Psoas muscle (tissue), 8 donors: ENCODE measurements at places on chromosomes 2 and 18. TPM values are rescaled to one million over a fixed set of nuclear protein-coding genes. Genes with fewer than 3 reads are reported as not detected.

Gene MC5R
- total RNA-seq = not detected

Gene G6PC2
- total RNA-seq = not detected

DNA sequence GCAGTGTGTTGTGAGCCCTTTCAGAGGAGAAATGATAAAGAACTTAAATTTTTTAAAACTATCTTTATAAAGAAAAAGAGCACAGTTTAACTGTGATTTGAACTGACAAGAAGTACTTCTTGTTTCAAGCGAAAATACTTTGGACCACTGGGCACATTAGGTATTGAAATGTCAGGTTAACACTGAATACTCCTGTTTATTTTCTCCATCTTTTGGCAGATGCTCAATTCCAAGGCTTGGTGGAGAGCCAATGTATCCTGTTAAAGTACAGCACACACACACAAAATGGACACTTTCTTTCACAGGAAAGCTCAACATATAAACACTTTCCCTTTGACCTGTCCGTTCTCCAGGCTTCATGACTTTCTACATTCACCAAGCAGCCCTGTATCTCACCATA lies 32.6 kb upstream of the SP3 start:
- DNase-seq = no peak

DNA sequence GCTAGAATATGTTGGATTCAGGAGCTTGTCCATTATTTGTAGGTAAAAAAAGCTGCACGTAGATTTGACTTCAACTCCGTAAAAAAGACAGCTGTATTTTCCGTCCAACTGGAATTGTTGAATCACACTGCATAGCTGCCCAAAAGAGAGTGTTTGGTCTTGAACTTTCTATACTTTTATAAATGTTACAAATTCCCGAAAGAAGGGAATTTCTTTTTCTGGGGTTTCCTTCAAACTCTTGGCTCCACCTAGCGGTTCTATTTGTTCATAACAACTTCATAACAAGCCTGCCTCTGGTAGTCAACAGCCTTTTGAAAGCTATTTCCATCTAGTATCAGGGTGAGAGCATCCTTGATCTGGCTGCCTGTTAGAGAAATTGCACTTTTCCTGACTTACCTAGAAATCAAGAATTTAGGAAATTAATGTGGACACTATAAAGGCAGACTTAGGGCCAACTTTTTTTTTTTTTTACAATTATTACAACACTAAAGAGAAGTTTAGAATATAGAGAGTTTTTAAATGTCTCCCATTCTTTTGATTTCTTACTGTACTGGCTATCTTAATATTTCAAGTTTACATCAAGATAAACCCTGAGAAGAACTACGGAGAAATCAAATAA lies 48.1 kb downstream of the TMEM185B start:
- no peak for DNase-seq

- no peak for DNase-seq
These were observed 42.7 kb downstream of the SETBP1 start for GRCh38 chr18:44723411-44723810.

DNA sequence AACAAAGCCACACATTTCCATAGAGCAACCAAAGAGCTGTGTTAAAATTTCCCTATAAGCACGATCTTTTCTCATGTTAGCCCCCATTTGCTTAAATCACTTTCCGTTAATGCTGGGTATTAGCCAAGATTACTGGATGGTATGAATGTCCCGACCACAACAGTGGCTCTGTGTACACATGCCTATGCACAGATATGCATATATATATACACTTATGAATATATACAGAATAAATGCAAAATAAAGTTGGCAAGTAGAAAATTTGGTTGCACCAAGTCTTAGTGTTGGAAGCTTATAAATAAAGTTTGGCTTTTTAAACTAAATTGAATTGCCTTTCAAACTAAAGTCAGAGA lies 265.9 kb upstream of the ETAA1 start:
- DNase-seq = no peak

DNA sequence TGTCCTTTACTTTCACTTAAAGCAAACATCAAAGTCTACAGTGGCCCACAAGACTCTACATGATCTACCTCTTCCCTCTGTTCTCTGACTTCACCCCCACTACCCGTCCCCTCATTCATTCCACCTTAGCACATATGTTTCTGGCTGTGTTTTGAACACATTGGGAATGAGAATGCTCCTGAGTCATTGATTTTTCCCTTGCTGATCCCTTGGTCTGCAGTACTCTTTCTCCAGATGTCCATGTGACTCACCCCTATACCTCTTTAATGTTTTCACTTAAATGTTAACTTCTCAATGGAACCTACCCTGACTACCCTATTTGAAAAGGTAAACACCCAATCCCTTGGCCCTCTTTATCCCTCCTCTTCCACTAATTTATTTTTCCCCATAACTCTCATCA lies 30.7 kb upstream of the FRZB start:
- DNase-seq = no peak

- DNase-seq = no peak
These were observed 379.0 kb downstream of the SETBP1 start for GRCh38 chr18:45059695-45060094.

GRCh38 chr2:27830656-27831055 lies 59.1 kb downstream of the MRPL33 start:
- no peak for DNase-seq

DNA sequence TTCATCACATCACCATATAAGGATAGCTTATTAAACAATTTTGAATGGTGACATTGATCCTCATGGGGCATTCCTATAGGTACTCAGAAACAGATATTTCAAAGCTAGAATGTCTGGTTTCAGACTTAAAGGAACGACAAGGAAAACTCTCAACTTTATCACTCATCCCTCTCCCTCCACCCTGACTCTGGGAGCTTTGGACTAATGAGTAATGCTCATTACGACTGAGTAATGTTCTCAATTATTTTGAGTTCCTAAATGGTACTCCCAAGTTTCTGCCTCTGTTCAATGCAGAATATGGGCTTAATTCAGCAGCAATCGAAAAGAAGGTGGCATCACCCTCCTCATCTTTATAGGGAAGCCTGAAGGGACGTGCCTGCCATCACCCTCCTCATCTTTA lies 43.4 kb downstream of the RFX8 start:
- no peak for DNase-seq

GRCh38 chr2:84441505-84441904 lies 17.6 kb downstream of the SUCLG1 start:
- DNase-seq = no peak

DNA sequence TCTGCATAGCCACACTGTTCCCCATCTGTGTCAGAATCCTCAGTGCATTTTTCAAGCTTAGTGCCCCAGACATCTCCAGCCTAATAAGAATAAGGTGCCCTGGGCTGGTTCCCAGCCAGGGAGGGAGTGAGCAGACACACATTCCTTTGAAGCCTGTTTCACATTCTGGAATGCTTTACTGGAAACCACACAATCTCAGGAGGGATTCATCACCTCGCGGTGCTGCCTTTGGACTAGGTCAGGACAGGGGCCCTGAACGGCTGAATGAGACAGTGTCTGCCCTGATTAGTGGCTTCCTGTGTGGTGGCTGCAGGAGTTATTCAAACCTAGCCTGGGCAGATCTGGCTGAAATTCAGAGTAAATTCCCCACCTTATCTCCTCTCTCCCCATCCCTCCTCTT lies 108.0 kb upstream of the LDAH start:
- no peak for DNase-seq

DNA sequence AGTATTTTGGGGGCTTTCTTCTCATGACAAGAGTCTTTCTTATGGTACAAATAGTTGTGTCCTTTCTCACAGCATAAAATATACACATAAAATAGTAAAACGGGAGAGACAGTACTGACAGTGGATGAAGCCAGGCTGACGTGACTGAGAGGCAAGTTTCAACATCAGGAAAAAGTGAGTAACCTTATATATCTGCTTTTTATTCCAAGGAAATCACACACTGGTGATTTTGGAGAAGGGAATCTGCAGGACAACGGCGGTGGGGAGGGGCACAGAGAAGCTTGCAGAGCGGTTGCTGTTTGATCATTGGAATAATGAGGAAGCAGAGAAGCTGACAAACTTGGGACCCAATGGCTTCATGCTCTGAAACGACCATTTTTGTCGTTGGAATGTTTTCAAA lies 130.6 kb upstream of the ZNF236 start:
- no peak for DNase-seq

DNA sequence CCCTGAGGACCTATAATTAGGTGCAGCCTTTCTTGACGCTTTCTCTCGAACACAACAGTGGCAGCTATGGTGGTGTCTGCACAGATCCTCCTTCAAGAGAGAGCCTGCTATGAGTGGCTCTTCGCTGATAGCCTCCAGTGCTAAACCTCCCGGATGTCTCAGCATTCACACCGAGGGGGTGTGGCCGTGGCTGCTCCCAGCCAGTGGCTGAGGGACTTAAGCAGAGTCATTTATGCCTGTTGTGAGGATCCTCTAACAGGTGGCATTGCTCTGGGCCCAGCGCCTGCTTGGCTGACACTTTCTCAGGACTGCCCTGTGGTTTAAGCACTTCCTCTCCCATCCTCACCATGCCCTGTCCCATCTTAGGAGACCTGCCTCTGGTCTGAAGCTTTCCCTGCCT lies 592.0 kb upstream of the LRRTM1 start:
- DNase-seq = no peak

- DNase-seq = no peak
These were observed 49.3 kb downstream of the PTRHD1 start for GRCh38 chr2:24743924-24744323.
